ENCODE measurements at places on chromosomes 1 and 21. TPM values are rescaled to one million over a fixed set of nuclear protein-coding genes. Genes with fewer than 3 reads are reported as not detected.

GRCh38 chr1:26786437-26787380 lies 1.0 kb upstream of the PIGV start:
- H3K36me3 ChIP-seq = peaks cover 25% of the 10 kb centered on the region
- H3K4me1 ChIP-seq = peaks cover 84% of the 10 kb centered on the region
- peak overlapping the region; percentile 95 for H3K4me3 ChIP-seq
- peak overlapping the region; percentile 100 for H3K27ac ChIP-seq
- H3K27me3 ChIP-seq = peaks cover 11% of the 10 kb centered on the region

DNA sequence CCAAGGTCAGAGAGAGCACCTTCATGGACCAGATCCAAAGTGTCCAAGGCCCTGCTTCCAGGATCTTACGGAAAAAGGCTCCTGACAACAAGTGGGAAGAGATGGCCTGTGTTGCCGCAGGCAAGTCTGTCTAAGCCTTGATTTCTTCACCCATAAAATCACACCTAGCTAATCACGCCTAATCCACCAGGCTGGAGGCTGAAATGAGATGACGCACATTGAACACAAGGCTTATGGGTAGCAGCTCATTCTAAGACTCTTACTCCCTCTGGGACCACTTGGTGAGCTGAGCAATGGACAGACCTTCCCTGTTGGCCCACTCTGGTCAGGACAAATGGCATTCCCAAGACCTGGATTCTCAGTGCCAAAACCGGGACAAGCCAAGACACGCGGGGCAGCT lies 38.2 kb downstream of the GRIK3 start:
- H3K36me3 ChIP-seq = peaks cover 8% of the 10 kb centered on the region
- peaks cover 2% of the 10 kb centered on the region for H3K27me3 ChIP-seq
- no peaks in the 10 kb centered on the region for H3K4me1 ChIP-seq
- no peak overlapping the region for H3K27ac ChIP-seq
- no peak overlapping the region for H3K4me3 ChIP-seq

DNA sequence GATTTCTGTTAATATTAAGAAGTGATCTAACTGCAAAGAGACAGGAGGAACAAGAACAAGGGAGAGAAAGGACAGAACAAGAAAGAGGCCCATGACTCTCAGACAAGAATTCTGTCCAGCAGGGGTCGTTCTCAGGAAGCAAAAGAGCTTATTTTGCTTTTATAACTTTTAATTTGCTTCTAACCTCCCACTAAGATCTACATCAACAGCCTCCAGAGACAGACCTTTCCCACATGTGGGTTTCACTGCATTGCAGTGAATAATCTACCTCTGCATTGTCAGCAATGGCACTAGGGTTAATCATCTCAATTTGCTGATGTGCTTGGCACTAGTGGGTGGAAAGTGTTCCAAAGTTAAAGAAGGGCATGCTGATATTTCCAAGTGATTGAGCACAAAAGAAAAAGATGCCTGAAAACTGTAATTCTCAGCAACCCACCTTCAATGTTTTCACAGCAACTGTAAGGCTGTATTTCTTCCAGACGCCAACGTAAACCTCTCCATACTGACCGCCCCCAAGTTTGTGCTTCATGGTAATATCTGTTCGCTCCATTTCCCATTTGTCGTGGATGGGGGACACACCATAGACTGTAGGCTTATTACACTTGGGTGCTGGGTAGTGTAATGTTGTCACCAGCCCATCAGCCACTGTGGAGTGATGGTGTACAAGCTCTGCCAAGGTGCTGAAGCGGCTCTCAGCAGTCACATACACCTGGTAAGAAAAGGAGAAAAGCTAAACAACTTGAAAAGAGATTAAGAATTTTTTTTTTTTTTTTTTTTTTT lies 39.5 kb downstream of the TOR3A start:
- H3K27me3 ChIP-seq = peaks cover 5% of the 10 kb centered on the region
- no peak overlapping the region for H3K4me3 ChIP-seq
- DNase-seq = peak; percentile 39
- H3K27ac ChIP-seq = peak overlapping the region; percentile 39
- H3K4me1 ChIP-seq = peaks cover 42% of the 10 kb centered on the region

DNA sequence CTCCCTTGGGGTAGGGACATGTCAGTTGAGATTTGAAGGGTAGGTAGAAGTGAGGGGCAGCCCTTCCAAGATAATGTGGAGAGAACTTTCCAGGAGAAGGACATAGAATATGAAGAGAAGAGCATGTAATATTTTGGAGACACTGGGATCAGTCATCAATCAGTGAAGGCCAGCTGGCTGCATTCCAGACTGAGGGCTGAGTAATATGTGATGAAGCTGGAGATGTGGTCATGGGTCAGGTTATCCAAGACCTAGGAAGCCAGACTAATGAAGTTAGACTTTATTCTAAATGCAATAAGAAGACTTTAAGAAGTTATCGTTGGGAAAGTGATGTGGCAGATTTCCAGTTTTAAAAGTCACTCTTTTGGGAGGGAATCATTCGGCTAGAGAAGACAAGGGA lies 262.0 kb downstream of the HMCN1 start:
- no peak overlapping the region for H3K27ac ChIP-seq
- H3K4me3 ChIP-seq = peak overlapping the region; percentile 1
- peaks cover 21% of the 10 kb centered on the region for H3K4me1 ChIP-seq
- peak; percentile 78 for DNase-seq

DNA sequence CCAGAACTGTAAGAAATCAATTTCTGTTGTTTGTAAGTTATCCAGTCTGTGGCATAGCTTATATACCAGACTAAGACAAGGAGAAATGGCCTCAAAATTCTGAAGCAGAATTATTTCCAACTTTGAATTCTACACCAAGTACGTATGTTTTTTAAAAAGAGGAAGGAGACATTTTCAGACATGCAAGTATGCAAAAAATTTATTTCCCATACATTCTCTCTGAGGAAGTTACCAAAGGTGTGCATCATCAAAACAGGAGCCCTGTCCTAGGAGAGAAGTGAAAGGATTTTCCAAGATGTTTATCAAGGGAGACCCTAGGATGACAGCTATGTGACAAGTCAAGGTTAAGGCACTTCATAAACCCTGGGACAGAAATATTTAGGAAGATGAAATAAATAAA lies 49.3 kb upstream of the RABGAP1L start:
- no peak overlapping the region for H3K4me3 ChIP-seq
- no peak for DNase-seq
- H3K27ac ChIP-seq = no peak overlapping the region
- peaks cover 14% of the 10 kb centered on the region for H3K4me1 ChIP-seq

- H3K4me1 ChIP-seq = no peaks in the 10 kb centered on the region
- no peak overlapping the region for H3K27ac ChIP-seq
- no peak for DNase-seq
- no peaks in the 10 kb centered on the region for H3K36me3 ChIP-seq
Observed at GRCh38 chr1:61109158-61109557, 26.8 kb downstream of the NFIA start.

DNA sequence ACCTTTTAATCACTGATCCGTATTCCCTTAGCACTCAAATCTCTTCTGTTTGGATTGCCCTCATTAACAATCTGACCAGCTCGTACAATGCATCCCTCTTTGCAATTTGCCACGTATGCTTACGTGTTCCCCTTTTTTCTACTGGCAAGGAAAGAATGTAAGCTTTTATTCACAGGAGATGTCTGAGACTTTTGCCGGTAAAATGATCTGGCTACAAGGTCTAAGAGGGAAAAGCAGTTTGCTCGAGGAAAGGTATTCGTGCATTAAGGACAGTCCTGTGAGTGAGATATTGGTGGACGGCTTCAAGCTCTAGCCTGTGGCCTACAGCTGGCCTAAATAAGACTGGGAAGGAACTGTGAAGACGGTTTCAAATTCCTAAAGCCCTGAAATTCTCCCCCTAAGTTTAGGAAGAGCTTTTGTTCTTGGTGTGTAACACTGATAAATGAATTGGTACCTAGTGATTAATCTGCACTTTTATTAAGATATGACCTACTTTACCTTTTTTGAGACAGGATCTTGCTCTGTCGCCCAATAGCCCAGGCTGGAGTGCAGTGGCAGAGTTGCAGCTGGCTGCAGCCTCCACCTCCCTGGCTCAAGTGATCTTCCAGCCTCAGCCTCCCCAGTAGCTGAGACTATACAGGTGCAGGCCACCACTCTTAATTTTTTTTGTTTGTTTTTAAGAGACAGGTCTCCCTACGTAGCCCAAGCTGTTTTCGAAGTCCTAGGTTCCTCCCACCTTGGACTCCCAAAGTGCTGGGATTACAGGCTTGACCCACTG lies 895 bp upstream of the UBR4 start:
- peaks cover 55% of the 10 kb centered on the region for H3K4me1 ChIP-seq
- H3K27ac ChIP-seq = peak overlapping the region; percentile 95
- DNase-seq = peak; percentile 9
- no peaks in the 10 kb centered on the region for H3K27me3 ChIP-seq
- peak overlapping the region; percentile 94 for H3K4me3 ChIP-seq
- peaks cover 46% of the 10 kb centered on the region for H3K36me3 ChIP-seq

- peaks cover 7% of the 10 kb centered on the region for H3K27me3 ChIP-seq
- no peak for DNase-seq
- H3K27ac ChIP-seq = no peak within 1 kb of the TSS
- H3K36me3 ChIP-seq = no peaks in the 10 kb centered on the region
- H3K4me1 ChIP-seq = peaks cover 32% of the 10 kb centered on the region
Observed at GRCh38 chr1:40247655-40248054, at the start of gene TMCO2. TSS of gene TMCO2 (plus strand) at chr1:40247937. CDS start at chr1:40247994, 57 bp downstream.

- H3K27ac ChIP-seq = no peak overlapping the region
- no peaks in the 10 kb centered on the region for H3K27me3 ChIP-seq
- peaks cover 30% of the 10 kb centered on the region for H3K4me1 ChIP-seq
- H3K4me3 ChIP-seq = no peak overlapping the region
- no peak for DNase-seq
Observed at GRCh38 chr1:9296850-9297249, 4.2 kb downstream of the SPSB1 start.

MATN1 gene
- total RNA-seq = not detected

FMO4 gene
- 0.55 TPM for total RNA-seq

DNA sequence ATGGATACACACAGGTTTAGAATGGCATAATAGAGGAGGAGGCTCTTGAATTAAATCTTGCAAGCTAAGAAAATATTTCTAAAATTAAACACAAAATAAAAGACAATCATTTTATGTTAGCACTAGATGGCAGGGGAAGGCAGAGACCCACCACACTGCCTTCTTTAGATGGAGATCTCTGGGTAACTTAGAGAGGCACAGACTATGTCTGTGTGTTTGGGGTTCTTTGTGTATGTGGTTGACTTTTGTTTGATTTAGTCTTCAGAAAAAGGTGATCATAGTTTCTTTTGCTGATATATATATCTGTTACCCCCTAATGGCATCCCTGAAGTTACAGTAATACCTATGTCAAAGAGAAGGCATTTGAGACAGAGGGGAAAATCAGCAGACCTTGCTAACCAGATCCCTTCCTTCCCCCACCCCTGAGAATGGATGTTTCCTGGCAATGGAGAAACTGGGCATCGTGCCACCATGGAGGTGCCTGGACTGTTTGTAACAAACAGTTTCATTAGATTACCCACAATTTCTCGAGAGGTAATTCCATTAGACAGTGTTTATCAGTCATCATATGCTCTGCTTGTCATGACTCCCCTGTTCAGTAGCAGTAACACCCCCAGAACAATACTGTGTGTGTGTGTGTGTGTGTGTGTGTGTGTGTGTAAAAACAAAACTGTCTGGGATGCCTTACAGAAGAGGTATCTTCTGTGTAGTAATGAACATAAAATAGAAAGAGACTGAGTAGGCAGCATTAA lies 228.3 kb upstream of the DEPDC1 start:
- DNase-seq = no peak
- H3K36me3 ChIP-seq = no peaks in the 10 kb centered on the region
- no peak overlapping the region for H3K27ac ChIP-seq
- no peaks in the 10 kb centered on the region for H3K4me1 ChIP-seq
- H3K27me3 ChIP-seq = peaks cover 1% of the 10 kb centered on the region

DNA sequence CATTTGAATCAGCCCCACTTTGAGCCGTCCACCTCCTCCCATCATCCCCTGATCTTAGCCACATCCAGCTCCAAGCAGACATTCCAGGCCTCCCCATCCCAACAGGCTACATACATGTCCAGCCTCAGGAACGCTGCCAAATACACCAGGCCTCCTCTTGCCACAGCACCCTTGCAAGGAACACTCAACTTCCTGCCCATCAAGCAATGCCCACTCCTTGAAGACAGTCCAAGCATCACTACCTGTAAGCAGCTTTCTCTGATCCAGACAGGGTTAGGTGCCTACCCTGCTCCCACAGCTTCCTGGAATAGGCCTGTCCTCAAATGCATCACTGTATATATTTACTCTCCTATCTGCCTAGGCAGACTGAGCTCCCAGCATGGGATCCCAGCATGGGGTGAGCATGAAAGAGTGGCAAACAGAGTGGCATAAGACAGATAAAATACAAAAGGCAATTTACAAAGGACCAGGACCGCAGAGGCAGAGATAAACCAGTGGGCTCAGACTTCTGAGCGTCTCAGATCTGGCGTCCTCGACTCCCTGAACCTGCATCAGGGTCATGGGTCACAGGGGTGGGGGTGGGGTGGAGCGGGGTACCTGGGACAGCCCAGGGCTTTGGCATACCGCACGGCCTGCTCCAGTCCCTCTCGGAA lies 816 bp downstream of the HYI start:
- H3K4me1 ChIP-seq = peaks cover 33% of the 10 kb centered on the region
- H3K4me3 ChIP-seq = peak overlapping the region; percentile 84
- peak; percentile 50 for DNase-seq
- H3K27ac ChIP-seq = peak overlapping the region; percentile 84

GRCh38 chr21:34691390-34692032 lies 22.7 kb downstream of the CLIC6 start:
- H3K36me3 ChIP-seq = peaks cover 4% of the 10 kb centered on the region
- H3K27ac ChIP-seq = no peak overlapping the region
- H3K4me1 ChIP-seq = peaks cover 12% of the 10 kb centered on the region
- no peak for DNase-seq

GRCh38 chr1:72530646-72531045 lies 248.3 kb upstream of the NEGR1 start:
- H3K27ac ChIP-seq = no peak overlapping the region
- H3K4me3 ChIP-seq = no peak overlapping the region
- H3K36me3 ChIP-seq = peaks cover 18% of the 10 kb centered on the region
- H3K27me3 ChIP-seq = no peaks in the 10 kb centered on the region

DNA sequence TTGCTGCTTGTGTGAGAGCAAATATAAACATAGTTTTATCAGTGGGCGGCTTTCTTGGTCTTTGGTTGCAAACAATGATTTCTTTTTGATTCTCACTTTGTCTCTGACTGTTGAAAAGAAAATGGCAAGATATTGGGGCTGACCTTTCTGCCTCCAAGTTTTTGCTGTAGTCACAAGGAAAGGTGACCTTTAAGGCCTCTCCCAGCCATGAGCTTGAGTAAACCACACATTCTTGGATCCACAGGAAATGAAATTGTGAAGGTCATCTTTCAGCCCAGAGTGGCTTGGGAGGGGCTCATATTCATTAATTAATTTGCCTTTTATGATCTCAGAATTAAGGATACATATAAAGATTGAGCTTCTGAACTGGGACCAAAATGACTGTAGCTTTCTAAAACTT lies 241.6 kb downstream of the BACH1 start:
- no peaks in the 10 kb centered on the region for H3K36me3 ChIP-seq
- no peak for DNase-seq

CD247 gene
- not detected for total RNA-seq

NR1I3 gene
- not detected for total RNA-seq

Measured in HFFc6 (cell line).